ENCODE measurements at places on chromosomes 16 and 17.
A peak's percentile ranks its signal among the peaks of the same experiment; 100 is the strongest.

- DNase-seq = no peak
These were observed 5.9 kb upstream of the CCDC154 start for GRCh38 chr16:1450218-1450617.

DNA sequence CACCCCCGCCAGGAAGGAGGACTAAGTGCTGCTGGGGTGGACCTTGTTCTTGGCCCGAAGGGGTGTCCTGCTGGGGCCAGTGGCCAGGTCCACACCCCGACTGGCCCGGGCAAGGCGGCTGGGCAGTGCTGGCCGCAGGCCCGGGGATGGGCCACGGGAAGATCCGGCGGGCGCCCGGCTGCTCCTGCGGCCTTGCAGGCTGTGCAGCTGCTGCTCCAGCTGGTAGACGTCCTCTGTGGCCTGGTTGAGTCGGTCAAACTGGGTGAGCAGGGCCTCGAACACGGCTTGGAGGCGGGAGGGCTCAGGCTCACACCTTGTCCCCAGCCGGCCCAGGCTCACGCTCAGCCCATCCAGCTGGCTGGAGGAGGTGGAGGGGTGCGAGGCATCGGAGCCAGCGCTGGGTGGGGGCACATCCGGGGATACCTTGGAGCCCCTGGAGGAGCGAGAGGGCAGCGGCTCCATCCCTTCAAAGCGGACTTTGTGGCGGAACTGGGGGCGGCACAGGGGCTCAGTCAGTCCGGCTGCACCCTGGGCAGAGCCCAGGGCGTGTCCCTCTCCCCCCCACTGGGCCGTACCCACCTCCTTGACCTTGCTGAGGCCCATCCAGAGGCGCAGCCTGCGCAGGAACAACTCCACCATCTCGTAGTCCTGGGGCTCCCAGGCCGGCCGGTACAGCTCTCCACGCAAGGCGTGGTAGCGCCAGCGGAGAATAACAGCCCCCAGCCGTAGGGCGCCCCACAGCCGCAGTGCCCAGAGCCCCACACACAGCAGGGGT is 42.1 kb downstream of the TSC2 start:
- DNase-seq = no peak

DNA sequence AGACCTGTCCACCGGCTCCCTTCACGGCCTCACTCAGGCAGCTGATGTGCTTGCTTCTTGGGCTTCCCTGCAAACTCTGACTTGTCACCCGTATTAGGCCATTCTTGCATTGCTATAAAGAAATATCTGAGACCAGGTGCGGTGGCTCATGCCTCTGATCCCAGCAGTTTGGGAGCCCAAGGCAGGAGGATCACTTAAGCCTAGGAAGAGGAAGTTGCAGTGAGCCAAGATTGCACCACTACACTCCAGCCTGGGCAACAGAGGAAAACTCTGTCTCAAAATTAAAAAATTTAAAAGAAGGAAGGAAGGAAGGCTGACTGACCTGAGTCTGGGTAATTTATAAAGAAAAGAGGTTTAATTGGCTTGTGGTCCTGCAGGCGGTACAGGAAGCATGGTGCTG is 17.0 kb downstream of the SOST start:
- no peak for DNase-seq

- DNase-seq = peak; percentile 51
These were observed 19.7 kb upstream of the MEIOC start for GRCh38 chr17:44636562-44636961.

- DNase-seq = no peak
These were observed 43.5 kb downstream of the ZDHHC7 start for GRCh38 chr16:84967828-84968227.

GRCh38 chr16:19400711-19401110 is 17.0 kb upstream of the TMC5 start:
- no peak for DNase-seq

DNA sequence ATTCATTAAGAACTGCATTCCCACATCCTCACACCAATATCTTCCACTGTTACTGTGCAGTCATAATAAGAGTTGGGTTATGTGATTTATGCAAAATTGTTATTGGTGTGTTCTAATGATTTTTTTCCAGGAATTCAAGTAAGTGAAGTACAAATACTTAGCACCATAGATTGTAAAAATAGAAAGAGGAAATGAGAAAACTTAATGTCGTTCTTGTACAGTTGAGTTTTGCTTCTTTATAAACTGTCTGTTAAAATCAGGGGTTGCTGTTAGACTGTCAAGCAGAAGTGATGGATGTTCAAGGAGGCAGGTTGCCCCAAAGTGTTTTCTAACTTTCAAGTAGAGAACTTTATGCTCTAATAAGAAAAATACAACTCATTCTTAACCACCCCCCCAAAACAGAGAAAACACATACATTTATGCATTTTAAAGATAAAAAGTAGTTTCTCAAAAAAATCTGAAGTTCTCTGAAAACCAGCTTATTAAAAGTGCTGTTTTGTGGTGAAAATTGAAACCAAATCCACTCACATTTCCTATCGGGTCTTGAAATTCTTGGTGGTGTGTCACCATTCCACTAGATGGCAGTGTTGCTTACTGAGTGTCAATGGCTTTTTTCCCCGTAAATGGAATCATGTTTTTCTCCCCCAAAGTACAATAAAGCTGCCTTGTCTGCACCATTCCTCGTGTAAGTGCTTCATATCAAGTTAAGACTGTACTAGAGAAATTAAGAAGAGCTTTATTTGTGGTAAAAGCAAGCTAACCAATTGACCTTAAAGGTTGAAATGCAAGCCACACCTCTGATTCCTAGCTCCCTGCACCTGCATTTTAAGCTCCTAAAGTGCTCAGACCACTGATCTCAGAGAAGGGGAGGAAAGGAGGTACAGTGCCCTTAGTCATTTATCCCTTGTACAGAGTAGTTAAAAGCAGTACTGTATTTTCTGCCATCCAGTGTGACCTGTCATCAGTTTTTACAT is 4.7 kb upstream of the IGSF6 start:
- peak; percentile 69 for DNase-seq

DNA sequence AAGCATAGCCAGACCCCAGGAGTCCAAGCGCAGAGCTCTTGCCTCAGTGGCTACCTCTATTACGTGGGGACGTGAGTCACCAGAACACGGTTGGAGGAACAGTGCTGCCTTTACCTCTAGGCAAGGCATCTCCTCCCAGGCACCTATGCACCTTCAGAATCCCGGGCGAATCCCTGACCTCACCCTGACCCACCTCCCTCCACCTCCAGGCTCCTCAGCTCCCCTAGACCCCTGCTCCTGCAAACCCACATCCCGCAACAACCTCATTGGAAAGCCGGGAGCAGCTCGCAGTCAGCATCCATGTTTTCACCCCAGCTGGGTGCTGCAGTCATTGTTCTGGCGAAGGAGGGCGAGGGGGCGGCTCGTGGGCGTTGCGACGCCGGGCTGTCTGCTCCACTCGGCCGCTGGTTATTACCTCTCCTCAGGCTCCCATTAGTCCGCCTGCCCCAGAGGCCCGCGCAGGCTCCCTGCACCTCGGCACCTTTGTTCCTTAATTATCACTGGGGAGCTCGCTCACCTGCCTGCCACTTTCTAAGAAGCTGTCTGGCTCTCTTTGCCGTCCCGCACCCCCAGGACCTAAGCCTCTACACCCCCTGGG is 24.6 kb upstream of the DLX4 start:
- no peak for DNase-seq

DNA sequence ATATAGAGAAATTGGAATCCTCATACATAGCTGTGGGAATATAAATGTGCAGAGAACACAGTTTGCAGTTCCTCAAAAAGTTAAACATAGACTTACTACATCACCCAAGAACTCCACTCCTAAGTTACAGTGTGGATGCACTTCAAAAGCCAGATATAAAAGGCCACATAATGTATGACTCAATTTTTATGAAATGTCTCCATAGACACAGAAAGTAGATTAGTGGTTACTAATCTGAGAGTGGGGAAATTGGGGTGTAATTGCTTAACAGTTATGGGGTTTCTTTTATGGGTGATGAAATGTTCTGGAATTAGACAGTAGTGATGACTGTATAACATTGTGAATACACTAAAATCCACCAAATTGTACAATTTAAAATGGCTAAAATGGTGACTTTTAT is 60.9 kb downstream of the CACNG1 start:
- DNase-seq = peak; percentile 4

- no peak for DNase-seq
These were observed 12.2 kb downstream of the CD300LD start for GRCh38 chr17:74579900-74580299.
